Fibroblast of the aortic adventitia (primary cell): ENCODE measurements at places on chromosomes 12 and 14. TPM values are rescaled to one million over a fixed set of nuclear protein-coding genes. Genes with fewer than 3 reads are reported as not detected.

PLEK2 gene
- 1.8 and 2.8 TPM in 2 replicates for total RNA-seq

NRL gene
- 0.90 and 4.1 TPM in 2 replicates for total RNA-seq

DNA sequence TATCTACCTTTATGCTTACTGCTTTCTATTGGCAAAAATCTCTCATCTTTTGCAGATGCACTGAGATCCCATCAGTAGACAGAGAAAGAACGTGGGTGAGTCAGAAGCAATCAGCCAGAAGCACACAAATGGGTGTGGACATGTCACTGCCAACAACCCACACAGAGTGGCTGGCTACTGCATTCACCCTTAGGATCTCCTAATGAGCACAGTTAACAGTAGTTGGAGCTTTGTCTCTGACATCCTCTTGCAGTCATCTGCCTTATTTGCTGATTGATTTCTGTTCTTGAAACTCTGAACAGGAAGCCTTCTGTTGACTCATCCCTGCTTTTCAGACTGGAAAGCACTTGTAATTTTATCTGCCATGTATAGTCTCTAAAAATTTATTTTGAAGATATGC lies 117.2 kb downstream of the RGS6 start:
- no peak for DNase-seq

GRCh38 chr12:107845980-107846659 lies 71.6 kb downstream of the ASCL4 start:
- DNase-seq: peak; percentile 2

DNA sequence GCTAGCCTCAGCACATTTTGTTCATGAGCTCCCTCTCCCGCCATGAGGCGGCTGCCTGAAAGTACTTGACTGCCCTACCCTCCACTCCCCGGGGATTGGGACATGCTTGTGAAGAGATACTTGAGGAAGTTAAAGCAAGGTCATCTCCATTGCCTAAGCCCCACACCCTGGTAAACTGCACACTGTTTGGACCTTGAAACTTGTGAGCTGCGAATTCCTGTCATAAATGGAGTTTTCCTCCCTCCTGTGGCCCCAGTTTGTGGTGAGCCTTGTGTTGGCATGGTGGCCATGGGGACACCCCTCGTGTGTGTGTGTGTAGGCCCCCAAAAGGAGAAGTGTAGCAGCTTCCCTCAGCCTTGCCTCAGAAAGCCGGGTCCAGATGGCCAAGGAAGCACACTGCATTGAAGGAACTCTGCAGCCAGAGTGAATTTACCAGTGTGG lies 395.5 kb downstream of the ZFP36L1 start:
- DNase-seq: no peak
